ENCODE measurements at places on chromosomes 7 and 10. TPM values are rescaled to one million over a fixed set of nuclear protein-coding genes. Genes with fewer than 3 reads are reported as not detected.

Gene SLIT1
- 86.1 TPM for total RNA-seq

Gene SEMA4G
- 14.8 TPM for total RNA-seq

Gene HOXA11
- not detected for total RNA-seq

Gene CALML5
- total RNA-seq: not detected

Gene BLOC1S2
- 49.2 TPM for total RNA-seq

Gene CFAP46
- total RNA-seq: 2.0 TPM

Gene COL26A1
- 12.0 TPM for total RNA-seq

Gene LRRN3
- total RNA-seq: 87.5 TPM

Gene NSUN6
- 30.0 TPM for total RNA-seq

Gene AKR1C4
- total RNA-seq: not detected

Gene C10orf105
- 0.25 TPM for total RNA-seq

Gene BLNK
- 0.25 TPM for total RNA-seq

Gene PDE1C
- total RNA-seq: 21.1 TPM

Gene TLL2
- total RNA-seq: 0.25 TPM

Gene HOXA4
- not detected for total RNA-seq

Gene TRPV5
- total RNA-seq: not detected

Gene GAD2
- total RNA-seq: 19.2 TPM

Gene NCF1
- total RNA-seq: not detected

Measured in temporal lobe (tissue), 4 donors.